CD4-positive, alpha-beta T cell treated with Interferon alpha-2 for 1 hour (primary cell): ENCODE measurements at places on chromosomes 7 and 10.

DNA sequence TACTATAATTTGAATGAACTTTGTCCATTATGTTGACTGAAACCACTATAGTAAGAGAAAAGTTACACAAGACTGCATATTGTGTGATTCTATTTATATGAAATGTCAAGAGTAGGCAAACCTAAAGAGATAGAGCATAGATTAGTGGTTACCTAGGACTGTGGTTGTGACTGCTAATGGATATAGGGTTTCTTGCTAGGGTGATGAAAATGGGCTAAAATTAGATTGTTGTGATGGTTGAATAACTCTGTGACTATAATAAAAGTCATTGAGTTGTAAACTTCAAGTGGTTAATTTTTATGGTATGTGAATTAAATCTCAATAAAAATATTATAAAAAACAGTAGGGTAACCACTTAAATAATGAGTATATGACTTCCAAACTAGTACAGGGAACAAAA lies 142.9 kb upstream of the AHR start:
- no peak for DNase-seq

GRCh38 chr7:140631602-140632001 lies 9.0 kb downstream of the DENND2A start:
- DNase-seq = no peak

DNA sequence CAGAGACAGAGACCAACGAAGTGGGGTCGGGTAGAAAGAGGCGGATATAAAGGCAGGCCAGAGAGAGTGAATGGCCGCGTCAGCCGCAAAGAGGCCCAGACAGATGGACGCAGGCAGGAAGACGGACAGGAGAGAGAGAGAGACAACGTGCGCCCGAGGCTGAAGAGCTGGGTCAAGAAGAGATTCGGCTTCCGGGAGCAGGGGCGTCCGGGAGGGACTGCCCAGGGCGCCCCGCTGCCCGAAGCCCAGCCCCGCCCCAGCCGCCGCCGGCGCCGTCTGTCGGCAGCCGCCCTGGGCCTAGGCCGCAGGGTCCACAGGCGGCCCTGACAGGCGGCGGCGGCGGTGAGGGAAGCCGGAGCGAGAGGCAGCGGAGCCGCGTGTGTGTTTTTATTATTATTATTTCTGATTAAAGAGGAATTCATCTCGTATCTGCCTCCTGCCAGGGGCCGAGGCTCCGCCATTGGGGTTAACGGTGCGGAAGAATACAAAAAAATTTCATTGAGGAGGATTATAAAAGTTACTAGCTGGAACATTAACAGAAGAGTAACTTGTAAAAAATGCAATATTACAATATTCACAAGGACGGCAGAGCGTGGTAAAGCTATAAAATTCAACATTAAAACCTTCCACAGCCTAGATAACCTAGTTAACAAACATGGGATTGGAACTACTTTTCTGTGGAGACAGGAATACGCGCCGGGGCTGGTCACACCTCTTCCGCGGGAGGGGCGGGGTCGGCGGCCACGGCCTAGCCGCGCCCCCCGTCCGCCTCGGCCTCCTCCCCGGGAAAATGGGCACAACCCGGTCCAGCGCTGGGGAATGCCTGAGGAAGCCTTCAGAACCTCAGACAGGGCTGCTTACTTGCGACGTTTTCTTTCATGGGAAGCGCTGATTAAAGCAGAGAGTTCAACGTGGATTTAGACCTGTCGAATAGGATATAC lies 29.7 kb upstream of the PAX2 start:
- no peak for DNase-seq

- DNase-seq = no peak
Observed at GRCh38 chr10:132382231-132382922, 14.6 kb upstream of the PWWP2B start.

GRCh38 chr7:1706381-1706720 lies 36.3 kb downstream of the ELFN1 start:
- DNase-seq = no peak

DNA sequence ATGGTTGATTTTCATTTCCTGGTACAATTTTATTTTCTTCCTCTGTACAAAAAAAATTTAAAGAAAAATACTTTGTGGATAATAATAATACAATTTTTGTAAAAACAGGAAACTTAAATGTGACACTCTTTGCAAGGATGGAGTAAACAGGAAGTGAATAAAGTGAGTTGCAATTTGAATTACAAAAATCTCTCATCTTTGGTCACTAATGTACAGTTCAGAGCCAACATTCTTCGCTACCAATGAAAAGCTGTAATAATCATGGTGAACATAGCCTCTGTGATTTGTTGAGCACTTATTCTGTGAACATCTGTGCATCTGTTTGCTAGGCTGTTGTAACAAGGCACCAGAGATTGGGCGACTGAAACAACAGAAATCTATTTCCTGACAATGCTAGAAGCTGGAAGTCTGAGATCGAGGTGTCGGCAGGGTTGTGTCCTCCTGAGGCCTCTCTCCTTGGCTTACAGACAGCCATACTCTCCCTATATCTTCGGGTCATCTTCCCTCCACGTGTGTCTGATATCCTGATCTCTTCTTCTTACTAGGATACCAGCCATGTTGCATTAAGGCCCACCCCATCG lies 295.3 kb upstream of the KLF6 start:
- DNase-seq = no peak
